ENCODE measurements at places on chromosomes 5 and 9.

GRCh38 chr9:108136656-108137055, 647.1 kb upstream of the KLF4 start:
- DNase-seq, result no peak

- DNase-seq, result no peak
These were observed 169.4 kb upstream of the PPP1R26 start for GRCh38 chr9:135310134-135310533.

DNA sequence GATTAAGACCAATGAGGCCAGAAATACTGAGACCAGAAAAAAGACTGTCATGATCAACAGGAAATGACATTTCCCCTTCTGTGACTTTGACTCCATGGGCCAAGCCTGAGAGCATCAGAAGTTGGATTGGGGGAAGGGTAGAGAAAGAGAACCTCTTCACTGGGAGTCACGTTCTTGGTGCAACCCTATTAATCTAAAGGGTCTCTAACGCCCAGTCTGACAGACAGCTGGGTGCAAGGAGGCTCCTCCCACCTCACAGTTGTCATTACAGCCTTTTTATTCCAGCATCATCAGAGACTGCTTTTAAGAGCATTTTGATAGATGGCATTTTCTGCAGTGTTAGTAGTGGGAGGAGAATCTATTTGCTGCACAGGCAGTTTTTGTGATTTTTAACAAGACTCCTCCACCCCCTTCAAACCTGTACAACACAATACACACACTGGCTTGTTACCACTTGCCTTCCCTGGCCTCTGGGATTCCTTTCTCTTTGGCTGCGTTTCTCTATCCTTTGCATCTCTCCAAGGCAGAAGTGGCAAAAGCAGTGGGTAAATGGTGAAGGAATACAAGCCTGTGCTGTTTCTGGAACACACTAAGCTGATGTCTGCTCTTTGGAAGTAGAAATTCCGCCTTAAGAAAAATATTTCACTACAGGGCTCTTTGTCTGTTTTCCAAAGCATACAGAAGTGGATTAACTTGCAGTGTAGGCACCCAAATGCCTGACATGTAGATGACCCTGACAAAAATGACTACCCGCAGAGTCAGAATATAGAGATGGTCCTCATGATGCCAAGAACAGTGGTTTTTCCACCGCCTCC, 310.4 kb upstream of the ZNF608 start:
- no peak for DNase-seq

GRCh38 chr9:106383072-106383471, 479.9 kb upstream of the ZNF462 start:
- DNase-seq, result no peak

DNA sequence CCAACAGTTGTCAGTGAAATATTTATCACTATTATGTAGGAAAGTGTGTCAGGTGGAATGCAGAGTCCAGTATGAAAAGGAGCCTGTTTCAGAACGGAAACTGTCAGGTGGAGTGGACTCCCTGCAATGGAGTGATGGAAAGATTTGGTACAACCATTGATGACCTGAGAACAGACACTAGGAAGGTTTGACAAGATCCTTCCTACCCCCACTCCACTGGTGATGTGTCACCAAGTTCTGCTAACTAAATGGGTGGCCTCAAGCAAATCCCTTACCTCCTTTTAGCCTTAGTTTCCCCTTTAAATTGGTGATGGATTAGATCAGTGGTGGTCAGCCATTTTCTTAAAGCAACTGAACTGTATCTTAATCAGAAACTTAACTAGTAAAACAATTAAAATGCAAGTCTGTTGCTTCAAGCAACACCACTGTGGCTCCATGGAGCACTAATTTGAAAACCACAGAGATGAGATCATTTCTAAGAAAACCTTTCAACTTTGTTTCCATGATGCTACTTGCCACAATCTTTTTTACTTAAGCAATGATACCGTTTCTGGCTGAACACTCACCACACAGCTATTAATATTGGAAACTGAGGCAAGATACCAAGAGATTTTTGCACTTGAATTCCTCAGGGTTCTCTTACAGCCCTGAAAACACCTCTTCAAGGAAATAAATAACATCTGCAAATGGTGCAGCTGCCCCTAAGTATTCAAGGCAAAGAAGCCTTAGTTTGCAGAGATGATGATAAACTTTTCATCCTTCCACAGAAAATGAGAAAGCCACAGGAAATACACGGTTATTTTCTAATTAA, 140.6 kb downstream of the ERCC6L2 start:
- DNase-seq, result no peak

All from activated CD4-positive, alpha-beta T cell treated with anti-CD3 and anti-CD28 coated beads for 24 hours (primary cell).